Right forelimb (tissue), 1 donor: ENCODE measurements at places on chromosomes 16 and 17.

GRCh38 chr16:14545346-14545884, 84.6 kb downstream of the PARN start:
- no peak for DNase-seq

- peak; percentile 66 for DNase-seq
Observed at GRCh38 chr16:53971616-53972015, 267.7 kb downstream of the FTO start.

DNA sequence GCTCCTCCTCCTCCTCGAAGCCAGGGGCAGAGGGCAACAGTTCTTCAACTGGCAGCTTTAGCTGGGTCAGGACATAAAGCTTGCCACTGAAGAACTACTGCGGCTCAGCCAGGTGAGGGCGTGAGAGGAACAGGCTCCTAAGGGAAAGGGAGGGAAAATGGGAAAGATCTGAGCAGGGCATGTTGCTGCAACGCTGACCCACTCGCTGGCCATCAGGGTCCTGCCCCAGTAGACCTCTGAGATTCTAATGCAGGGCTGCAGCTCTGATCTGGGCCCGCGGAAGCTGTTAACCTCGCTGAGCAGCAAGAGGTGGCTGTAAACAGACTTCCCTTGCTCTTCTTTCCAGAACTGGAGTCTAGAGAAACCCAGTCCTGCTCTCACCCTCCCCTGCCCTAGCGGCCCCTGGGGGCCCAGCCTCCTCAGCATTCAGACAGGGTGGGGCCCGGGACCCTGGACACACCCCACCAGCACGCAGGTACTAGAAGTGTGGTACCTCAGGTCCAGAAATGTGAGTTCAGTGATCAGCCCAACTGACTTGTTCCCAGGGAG, 3.8 kb upstream of the TLCD2 start:
- no peak for DNase-seq

- peak; percentile 57 for DNase-seq
Observed at GRCh38 chr16:3112881-3113574, 642 bp downstream of the ZNF205 start.

GRCh38 chr17:30956764-30957374, 14.0 kb upstream of the RNF135 start:
- DNase-seq: no peak

- peak; percentile 86 for DNase-seq
Observed at GRCh38 chr16:31064882-31065461, 9.1 kb downstream of the ZNF668 start.

DNA sequence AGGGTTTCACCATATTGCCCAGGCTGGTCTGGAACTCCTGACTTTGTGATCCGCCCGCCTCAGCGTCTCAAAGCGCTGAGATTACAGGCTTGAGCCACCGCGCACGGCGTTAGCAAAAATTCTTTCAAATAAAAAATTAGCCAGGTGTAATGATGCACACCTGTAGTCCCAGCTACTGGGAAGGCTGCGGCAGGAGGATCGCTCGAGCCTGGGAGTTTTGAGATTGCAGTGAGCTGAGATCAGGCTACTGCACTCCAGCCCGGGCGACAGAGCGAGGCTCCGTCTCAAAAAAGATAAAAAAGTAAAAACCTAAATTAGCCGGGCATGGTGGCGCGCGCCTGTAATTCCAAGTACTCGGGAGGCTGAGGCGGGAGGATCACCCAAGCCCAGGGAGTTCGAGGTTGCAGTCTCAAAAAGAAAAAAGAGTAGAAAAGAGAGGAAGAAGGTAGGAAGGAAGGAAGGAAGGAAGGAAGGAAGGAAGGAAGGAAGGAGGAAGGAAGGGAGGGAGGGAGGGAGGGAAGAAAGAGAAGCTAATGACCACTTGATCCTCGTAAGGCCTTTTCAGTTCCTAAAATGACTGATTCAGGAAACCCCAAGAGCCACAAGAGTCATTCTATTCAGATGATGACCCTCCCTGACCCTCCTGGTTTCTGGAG, 59.2 kb downstream of the SRL start:
- no peak for DNase-seq

- DNase-seq: no peak
Observed at GRCh38 chr16:89973235-89973634, 24.7 kb downstream of the DEF8 start.

GRCh38 chr17:49616601-49617131, 41.0 kb downstream of the NXPH3 start:
- DNase-seq: peak; percentile 70
